CD4-positive, alpha-beta memory T cell (primary cell): ENCODE measurements at places on chromosomes 3 and 15.

DNA sequence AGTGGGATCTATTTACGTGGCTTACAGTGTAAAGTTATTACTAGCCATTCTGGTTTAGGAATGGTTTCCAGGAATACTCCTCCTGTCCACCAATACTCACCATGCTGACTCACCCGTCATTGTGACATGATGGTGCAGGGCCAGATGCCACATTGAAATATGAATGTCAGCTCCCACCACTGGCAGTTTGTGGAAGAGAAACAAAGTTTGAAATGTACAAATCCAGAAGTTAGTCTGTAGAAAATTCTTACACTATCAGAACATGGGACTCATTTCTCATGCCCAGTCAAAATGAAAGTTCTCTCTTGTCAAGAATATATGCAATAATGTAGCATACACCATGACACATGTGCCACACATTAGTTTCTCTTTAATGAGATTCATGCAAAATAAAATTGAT is 14.4 kb upstream of the TSPAN3 start:
- no peak for DNase-seq

DNA sequence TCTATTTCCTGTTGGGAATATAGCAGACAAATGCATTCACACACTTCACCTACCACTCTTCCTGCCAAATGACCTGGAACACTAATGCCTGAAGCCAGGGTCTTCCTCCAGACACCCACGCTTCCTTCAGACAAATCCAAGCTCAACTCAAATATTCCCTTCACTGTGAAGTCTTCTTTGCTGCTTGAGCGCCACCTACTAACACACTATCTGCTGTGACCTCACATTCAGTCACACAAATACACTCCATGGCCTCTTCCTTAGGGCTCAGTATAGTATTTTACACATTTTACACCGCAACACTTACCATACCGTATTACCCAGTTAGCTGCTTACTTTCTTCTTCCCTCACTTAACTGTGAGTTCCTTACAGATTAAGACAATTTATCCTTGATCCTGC is 149.4 kb downstream of the SHOX2 start:
- DNase-seq: no peak

- no peak for DNase-seq
Observed at GRCh38 chr3:61683549-61684236, 122.3 kb downstream of the PTPRG start.

DNA sequence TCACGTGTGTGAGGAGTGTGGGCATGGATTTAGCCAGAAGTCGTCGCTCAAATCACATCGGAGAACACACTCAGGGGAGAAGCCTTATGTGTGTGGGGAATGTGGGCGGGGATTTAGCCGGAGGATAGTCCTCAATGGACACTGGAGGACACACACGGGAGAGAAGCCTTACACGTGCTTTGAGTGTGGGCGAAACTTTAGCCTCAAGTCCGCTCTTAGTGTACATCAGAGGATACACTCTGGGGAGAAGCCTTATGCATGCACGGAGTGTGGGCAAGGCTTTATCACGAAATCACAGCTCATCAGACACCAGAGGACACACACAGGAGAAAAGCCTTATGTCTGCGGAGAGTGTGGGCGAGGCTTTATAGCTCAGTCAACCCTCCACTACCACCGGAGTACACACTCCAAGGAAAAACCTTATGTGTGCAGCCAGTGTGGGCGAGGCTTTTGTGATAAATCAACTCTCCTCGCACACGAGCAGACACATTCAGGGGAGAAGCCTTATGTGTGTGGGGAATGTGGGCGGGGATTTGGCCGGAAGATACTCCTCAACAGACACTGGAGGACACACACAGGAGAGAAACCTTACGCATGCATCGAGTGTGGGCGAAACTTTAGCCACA is 28.1 kb downstream of the ZNF589 start:
- DNase-seq: peak; percentile 10

DNA sequence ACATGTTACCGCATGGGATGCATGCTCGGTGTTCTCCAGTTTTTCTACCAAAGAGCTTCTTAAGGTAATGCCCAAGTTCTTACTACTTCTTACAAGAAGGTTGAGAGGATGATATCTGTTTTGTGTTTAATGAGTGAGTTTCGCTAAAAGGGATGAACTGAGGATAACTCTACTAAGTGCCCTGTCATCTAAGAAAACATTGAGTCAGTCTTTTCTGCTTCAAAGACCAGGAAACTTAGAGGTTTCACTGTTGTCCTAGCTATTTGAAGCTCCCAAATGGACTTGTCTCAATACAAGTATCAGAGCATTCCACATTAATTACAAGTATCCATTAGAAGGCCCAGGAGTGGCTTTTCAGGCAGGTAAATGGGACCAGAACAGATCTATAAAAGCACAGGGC is 296.2 kb downstream of the KBTBD8 start:
- DNase-seq: no peak

DNA sequence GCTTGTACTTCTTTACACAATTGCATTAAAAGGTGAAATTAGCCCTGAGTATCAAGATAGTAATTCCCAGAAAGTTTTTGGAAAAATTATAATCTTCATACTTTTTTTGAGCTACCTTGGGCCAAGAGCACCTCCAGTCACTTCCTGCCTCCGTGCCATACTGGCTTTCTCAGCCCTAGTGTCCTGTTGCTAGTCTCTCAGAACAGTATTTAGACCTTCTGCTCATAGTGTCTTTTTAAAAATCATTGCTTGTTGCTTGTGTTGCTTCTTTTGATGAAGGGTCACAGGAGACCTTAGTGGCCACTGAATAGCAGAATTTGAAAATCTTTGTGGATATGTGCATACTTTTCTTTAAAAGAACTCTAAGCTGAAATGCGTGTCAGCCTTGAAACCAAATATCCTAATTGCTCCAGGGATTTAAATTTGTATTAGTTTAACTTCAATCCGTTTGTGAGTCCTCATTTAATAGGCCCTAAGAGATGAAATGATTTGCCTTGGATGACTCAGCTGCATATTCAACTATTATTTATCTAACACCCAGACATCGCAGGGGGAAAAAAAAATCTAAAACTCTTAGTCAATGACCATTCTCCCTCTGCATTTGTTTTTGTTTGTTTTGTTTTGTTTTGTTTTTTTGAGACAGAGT is 29.1 kb upstream of the LXN start:
- DNase-seq: no peak

DNA sequence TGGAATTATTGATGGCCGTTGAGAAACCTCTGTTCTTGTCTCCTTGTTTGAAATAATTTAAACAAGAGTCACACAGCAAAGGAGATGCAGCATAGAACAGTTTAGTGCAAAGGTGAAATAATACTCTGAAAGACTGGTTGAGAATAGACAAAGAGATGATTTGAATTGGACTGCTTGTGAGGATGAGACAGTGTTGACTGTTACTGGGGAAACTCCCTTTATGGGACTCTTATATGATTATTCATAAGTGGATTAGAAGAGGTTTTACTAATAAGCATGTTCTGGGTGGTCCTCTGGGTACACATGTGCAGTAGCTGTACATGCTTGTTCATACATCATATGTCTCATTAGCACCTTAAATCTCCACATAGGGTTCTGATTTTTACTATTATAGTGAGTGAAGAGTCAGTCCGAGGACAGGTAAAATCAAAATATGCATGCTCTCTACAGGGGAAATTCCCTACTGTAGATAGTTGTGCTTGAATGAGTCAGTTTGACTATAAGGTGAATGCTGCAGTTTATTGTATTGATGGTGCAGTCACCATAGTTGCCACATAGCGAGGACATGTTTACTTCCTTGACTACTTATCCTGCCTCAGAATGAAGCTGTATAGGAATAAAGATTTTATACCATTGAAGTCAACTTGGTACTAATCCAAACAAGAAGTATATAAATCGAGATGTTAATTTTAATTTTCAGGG is 498.7 kb downstream of the CNTN6 start:
- no peak for DNase-seq

- DNase-seq: peak; percentile 13
Observed at GRCh38 chr3:11847607-11848006, 922 bp upstream of the TAMM41 start.

DNA sequence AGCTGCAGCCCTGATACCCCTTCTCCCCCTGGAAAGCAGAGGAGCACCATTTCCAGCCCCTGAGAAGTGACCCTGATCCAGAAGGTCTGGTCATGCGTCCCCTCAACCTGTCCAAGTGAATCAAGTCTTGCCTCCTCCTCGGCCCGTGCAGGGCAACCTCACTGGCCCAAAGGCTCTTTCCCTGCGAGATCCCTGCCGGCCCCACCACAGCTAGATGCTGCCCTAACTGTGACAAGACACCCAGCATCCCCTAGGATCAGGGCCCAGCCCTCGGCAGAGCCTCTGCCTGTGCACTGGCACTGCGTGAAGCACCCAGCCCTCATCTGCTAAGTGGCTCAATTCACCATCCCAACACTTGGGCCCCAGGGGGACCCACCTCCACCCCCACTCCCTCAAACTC is 155.1 kb downstream of the NUP210 start:
- DNase-seq: no peak

DNA sequence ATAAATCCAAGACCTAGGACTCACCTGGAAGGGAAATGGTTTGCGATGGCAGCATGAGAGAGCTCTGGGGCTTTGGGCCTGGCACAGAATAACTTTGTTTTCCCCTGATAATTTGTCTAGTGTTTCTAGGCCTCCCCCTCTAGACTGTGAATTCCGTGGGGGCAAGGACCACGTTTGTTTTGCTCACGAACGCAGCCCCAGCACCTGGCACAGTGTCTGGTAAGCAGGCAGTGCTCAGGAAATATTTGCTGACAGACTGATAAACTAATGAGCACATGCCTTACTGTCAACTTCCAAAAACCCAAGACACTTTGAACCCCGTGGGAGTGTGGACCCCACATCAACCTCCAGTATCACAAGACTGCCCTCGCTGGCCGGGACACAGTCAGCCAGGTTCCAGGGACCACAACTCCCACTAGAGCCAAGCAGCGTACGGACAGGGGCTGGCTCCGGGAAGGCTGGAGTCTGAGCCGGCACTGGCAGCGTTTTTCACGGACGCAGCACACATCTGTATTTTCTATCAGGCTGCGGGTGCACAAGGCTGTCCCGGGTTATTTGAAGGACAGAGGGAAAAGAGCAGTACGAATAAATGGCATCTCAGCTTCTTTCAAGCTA is 146.5 kb downstream of the XXYLT1 start:
- DNase-seq: no peak

DNA sequence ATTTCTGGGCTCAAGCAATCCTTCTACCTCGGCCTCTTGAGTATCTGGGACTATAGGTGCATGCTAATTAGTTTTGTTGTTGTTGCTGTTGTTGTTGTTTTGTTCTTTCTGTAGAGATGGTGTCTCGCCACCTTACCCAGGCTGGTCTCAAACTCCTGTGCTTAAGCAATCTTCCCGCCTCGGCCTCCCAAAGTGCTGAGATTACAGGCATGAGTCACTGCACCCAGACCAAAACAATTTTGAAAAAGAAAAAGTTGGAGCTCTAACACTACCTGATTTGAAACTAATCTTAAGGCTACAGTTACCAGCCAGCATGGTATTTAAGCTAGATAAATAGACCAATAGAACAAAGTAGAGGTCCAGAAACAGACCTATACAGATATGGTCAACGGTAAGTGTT is 29.8 kb downstream of the KPNA1 start:
- no peak for DNase-seq

GRCh38 chr3:70359711-70360110 is 47.3 kb upstream of the MDFIC2 start:
- no peak for DNase-seq

DNA sequence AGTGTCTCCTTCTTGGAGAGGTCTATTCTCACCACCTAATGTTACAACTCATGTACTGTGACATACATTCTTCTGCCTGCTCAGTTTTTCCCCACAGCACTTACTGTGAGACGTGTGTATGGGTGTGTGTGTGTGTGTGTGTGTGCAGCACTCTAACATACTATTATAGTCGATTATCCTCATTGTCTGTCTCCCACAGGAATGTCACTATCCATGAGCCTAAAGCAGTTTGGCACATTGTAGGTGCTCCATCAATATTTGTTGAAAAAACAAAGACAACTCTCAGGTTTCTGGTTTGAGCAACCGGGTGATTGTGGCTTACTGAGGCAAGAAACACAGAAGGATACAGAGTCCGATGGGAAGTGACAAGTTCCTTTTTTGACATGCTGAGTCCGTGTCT is 8.6 kb upstream of the ZNF148 start:
- no peak for DNase-seq

- DNase-seq: no peak
Observed at GRCh38 chr15:51757450-51757849, 6.1 kb downstream of the TMOD2 start.

DNA sequence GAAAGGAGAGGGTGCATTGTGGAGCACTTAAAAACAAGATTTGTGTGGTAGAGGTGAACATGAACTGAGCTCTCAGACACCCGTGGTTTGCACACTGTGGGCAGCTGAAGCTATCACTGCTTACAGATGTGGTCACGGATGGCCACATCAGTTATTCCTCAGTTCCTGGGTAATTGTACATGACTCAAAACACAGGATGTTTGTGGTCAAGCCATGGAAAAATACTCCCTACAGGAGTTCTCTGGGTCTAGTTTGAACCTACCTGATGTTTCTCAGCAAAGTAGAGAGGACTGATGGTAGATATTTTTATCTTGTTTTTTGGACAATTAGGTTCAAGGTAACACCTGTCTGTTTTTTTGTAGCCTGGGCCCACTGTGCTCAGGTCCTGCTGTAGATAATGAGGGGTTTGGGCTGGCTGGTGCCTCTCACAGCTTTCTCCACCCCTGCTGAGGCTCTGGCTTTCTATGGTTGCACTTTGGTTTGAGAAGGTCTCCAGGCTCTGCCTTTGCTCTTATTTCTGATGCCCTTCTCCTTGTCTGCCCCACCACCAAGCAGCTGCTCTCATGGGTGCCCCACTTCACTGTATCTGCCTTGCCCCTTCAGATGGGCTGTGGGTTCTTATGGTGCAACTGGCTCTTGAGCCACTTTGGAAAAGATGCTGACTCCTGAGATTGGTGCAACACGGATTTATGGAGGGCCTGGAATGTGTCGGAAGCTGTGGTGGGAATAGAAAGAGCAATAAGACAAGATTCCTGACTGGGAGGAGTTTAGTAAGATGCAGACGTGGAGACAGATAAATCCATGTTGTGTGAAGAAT is 40.1 kb downstream of the CDCP1 start:
- DNase-seq: peak; percentile 76

GRCh38 chr3:72657666-72658065 is 190.6 kb downstream of the SHQ1 start:
- peak; percentile 67 for DNase-seq

- no peak for DNase-seq
Observed at GRCh38 chr3:31452495-31453106, 80.1 kb upstream of the STT3B start.

GRCh38 chr15:61364871-61365270 is 135.8 kb upstream of the RORA start:
- no peak for DNase-seq

DNA sequence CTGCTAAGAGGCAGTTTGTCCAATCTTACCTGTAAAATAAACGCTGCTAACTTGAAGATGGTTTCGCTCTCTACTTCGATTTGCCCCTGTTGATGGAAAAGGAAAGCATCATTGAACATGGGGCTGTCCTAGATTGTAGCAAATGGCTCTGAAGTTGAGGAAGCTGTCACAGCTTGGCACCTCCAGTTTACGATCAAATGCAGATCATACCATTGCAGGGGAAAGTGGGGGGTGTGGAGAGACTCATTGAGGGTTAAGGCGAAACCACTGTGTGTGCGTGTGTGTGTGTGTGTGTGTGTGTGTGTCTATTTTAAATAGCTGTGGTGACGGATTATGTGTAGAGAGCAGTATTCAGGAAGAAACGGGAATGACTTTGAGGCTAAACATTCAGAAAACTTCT is 127.6 kb upstream of the LMOD3 start:
- peak; percentile 83 for DNase-seq
